Lower leg skin (tissue), 4 donors: ENCODE measurements at places on chromosomes 5 and 9. TPM values are rescaled to one million over a fixed set of nuclear protein-coding genes. Genes with fewer than 3 reads are reported as not detected.

DNA sequence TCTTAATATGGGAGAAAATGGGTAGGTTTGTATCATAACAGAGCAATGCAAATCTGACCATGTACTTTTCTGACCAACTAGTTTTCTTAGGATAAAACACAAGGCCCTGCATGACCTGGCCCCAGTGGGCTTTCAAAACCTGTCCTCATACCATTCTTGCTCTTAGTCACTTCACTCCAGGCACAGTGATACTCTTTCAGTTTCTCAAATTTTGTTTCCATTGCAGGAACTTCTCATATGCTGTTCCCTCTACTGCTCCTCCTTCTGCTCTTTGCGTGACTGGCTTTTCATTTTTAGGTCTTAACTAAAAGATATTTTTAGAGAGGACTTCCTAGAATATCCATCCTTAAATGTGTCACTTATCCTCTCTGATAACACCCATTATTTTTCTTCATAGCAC is 112.4 kb downstream of the INIP start:
- no peak for DNase-seq

GRCh38 chr5:6596388-6596787 is 36.5 kb downstream of the NSUN2 start:
- DNase-seq: no peak

- DNase-seq: no peak
These were observed 9.5 kb upstream of the TOR2A start for GRCh38 chr9:127744398-127745110.

GRCh38 chr9:70574151-70574837 is 159.8 kb upstream of the KLF9 start:
- no peak for DNase-seq

GRCh38 chr5:159034083-159034824 is 65.5 kb downstream of the EBF1 start:
- DNase-seq: no peak

DNA sequence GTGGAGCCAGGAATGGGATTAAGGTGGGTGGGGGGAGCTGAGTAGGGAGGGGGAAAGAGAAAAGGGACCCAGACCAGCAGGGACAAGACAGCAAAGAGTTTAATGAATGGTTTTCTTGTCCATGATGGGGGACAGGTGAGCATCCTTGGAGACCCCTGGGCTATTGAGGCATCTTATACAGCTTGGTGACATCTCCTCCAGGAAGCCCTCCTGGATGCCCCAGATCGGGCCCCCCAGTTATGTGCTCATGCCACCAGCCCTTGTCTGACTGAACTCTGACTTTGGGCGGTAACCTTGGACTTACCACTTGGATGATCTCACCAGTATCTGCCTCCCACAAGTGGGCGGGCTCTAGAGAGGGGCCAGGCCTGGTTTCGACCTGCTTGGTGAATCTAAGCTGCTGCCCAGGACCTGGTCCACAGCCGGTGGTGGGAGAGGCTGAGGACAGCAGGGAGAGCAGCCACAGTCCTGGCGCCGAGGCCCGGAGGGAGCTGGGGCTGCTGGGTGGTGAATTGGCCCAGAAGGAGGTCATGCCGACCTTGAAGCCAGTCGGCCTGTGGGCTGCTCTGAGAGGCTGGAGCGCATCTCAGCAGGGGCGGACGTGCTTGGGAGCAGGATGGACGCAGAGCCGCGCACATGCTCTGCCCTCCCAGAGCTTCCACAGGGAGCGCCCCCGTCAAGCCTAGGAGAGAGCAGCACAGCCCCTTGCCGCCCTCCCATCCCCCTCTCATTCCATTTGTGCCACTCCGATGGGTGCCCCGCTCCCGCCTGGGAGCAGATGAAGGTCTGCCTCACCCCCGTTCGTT is 36.2 kb downstream of the UNC5A start:
- DNase-seq: no peak

Gene IFNK
- not detected for total RNA-seq

DNA sequence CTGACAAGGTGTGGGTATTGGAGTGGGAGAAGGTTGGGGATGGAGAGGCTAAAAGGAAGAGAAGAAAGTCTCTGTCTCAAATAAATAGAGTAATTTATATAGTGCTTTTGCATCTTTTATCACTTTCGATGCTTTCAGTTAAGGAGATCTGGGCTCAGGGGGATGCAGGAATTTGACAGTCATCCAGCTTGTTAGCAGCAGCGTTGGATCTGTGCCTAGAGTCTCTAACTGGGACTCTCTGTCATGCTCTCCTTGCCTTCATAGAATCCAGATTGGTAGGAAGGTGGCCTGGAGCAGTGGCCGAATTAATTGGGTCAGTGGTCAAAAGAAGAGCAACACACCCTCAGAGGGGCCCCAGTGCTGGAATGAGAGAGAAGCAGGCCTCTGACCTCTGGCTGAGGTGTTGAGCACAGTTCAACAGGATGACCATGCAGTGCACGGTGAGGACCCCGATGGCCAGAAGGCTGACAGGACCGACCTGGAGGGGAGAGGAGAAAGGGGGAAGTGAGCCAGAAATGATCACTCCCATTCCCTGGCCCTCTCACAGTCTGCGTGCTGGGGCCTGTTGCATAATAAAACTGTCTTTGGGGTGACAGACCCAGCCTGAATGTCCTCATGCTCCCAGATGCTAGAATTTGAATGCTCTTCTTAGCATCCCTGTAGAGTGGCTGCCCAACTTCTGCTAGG is 7.6 kb downstream of the SLC36A3 start:
- DNase-seq: no peak

GRCh38 chr9:36913393-36914211 is 120.5 kb downstream of the PAX5 start:
- DNase-seq: no peak

DNA sequence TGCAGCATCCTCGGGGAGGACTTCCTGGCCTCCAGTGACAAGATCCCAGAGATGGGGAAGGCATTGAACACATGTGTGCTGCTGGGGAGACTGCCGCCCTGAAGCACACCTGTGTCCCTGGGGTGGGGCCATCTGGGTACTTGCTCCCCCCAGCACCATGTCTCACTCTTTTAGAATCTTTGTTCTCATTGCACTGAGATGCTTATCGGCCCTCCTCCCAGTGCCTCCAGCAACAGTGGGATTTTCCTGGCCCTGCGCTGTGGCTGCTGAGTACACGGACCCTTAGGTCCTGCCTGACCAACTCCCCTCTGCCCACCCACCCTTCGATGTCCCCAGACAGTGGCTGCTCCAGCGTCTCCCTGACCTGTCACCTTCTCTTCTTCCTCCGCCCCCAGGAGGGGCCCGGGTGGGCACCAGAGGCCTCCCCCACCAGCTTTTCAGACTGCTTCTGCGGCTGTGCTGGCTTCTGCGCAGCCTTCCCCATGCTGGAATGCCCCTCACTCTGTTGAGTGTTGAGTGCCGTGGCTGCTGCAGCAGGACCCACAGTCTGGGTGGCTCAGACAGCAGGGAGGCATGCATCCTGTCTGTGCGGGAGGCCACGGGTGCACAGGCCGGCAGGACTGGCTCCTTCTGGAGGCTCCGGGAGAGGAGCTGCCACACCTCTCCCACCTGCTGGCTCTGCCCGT is 145.9 kb upstream of the IRX2 start:
- DNase-seq: peak; percentile 62

Gene ENHO
- 0.91 TPM for total RNA-seq

GRCh38 chr9:100309992-100310391 is 42.8 kb downstream of the TEX10 start:
- DNase-seq: no peak

Gene PCDHGC4
- 34.5 TPM for total RNA-seq

DNA sequence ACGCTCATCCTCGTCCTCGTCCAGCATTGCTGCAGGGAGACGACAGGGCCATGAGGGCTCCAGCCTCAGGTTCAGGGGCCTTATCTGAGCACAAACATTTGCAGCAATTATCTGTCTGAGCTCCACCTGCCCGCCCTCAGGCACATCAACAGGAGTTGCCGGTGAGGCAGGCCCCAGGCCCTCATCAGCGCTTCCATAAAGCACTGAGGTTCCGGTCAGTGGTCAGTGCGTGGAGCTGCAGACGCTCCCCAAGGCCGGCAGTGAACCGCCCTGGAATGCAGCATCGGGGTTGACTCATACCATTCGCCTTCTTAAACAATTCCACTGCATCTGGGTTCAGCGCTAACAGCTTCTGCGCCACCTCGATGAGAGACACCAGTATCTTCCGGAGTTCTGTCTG is 15.2 kb downstream of the UBAC1 start:
- DNase-seq: no peak

Gene BARHL1
- total RNA-seq: not detected

DNA sequence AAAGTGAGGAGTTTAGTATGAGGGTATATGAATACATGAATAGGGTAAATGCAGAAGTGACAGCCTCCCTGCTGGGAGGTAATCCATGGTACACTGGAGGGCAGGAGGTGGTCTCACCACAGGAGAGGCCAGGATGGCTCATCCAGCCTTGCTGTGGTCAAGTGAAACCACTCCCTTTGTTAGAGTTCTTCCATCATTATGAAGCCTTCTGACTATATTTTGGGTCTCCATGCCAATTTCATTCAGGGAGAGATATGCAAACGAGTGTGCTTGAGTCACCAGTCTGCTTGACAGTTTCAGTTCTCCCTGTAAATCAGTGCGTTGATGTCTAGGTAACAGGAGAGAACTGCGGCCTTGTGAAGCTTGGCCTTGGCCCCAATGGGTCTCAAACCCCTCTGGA is 16.4 kb downstream of the PPP3R2 start:
- no peak for DNase-seq

GRCh38 chr5:21164425-21164824 is 1176.4 kb upstream of the CDH18 start:
- no peak for DNase-seq

- no peak for DNase-seq
These were observed 26.8 kb upstream of the TNFAIP8 start for GRCh38 chr5:119328753-119329602.

Gene IL9
- total RNA-seq: not detected
